ENCODE measurements at places on chromosomes 4 and X. TPM values are rescaled to one million over a fixed set of nuclear protein-coding genes. Genes with fewer than 3 reads are reported as not detected.

SH3BP2 gene
- 24.9 TPM for total RNA-seq

STIM2 gene
- total RNA-seq: 9.7 TPM

NCBP2L gene
- not detected for total RNA-seq

CFAP99 gene
- not detected for total RNA-seq

GPC4 gene
- total RNA-seq: 8.9 TPM

AWAT2 gene
- total RNA-seq: not detected

SLIT2 gene
- total RNA-seq: 10.2 TPM

SPANXB1 gene
- total RNA-seq: not detected

GYPE gene
- total RNA-seq: 0.19 TPM

SHROOM2 gene
- total RNA-seq: 0.70 TPM

LRP2BP gene
- 2.6 TPM for total RNA-seq

KCNIP4 gene
- not detected for total RNA-seq

OTOP1 gene
- total RNA-seq: not detected

FAM241A gene
- total RNA-seq: 7.4 TPM

ETNPPL gene
- 14.5 TPM for total RNA-seq

SLC26A1 gene
- 0.19 TPM for total RNA-seq

HTN3 gene
- not detected for total RNA-seq

TKTL1 gene
- total RNA-seq: 14.0 TPM

FAM236C gene
- not detected for total RNA-seq

CENPVL3 gene
- total RNA-seq: not detected

RXFP1 gene
- total RNA-seq: not detected

SEL1L3 gene
- 3.2 TPM for total RNA-seq

FAM9C gene
- total RNA-seq: 0.35 TPM

STPG2 gene
- 0.22 TPM for total RNA-seq

CT45A1 gene
- not detected for total RNA-seq

NEK1 gene
- 13.5 TPM for total RNA-seq

CD99L2 gene
- 71.5 TPM for total RNA-seq

NLGN3 gene
- total RNA-seq: 0.38 TPM

WDR17 gene
- total RNA-seq: 0.32 TPM

TCP11X2 gene
- not detected for total RNA-seq

MAGEC2 gene
- not detected for total RNA-seq

COL4A5 gene
- 6.3 TPM for total RNA-seq

SSX4 gene
- total RNA-seq: not detected

ADH1A gene
- 0.83 TPM for total RNA-seq

XAGE1B gene
- total RNA-seq: not detected

GABRA4 gene
- 5.9 TPM for total RNA-seq

SCML2 gene
- total RNA-seq: 1.2 TPM
